ENCODE measurements at places on chromosomes 7 and 10.

- no peak for DNase-seq
Measured at GRCh38 chr10:30911303-30911863, 120.3 kb downstream of the ZNF438 start.

DNA sequence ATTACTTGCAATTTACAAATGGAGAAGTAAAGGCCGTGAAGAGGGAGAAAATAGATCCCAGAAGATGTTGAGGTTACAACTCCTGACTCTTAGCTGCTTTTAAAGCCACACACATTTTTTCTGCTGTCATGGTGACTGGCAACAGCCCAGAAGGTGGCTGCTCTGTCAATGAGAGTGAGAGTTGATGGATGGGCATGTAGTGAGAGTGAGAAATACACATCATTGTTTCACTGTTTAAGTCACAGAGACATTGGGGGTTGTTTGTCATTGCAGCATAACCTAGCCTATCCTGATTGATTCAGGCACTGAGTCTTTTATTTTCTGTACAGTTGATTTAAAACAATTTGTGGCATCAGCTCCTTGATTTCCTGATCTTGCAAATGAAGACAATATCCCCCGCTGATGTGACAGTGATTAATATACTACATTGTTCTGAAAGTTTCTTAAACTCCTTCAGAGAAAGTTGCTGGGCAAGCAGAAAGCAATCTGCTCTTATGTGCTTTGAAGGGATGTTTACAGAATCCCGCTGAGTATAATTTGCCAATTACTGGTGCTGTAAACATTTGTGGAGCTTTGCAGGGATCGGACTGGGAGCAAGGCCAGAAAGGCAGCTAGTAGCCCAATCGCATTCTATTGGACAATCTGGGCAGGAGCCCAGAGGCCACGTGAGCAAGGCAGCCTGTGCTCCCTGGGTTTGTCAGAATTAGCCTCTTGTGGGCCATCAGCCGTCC, 229.6 kb downstream of the PRPF18 start:
- no peak for DNase-seq

GRCh38 chr7:50396856-50397255, 53.3 kb downstream of the FIGNL1 start:
- DNase-seq: no peak

GRCh38 chr10:12709521-12709963, 292.0 kb downstream of the CCDC3 start:
- DNase-seq: no peak

DNA sequence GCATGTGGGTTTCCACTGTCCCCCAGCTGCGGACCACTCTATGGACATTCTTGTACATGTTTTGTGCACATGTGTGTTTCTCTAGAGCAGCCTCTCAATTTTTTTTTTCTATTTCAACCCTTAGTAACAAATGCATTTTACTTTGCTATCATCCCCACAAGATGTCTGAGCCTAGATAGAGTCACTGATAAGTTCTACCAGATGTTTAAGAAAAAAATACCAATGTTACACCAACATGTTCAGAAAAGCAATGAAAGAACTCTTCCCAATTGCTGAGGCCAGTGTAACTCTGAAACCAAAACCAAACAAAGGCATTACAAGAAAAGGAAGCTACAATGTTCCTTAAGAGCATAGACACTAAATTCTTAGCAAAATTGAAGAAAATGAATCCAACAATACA, 218.5 kb downstream of the CXCL12 start:
- DNase-seq: no peak

GRCh38 chr10:101710059-101710695, 15.2 kb upstream of the FBXW4 start:
- no peak for DNase-seq

- no peak for DNase-seq
Measured at GRCh38 chr10:117965984-117966383, 80.8 kb downstream of the RAB11FIP2 start.

GRCh38 chr7:112152186-112152585, 54.0 kb downstream of the DOCK4 start:
- no peak for DNase-seq

DNA sequence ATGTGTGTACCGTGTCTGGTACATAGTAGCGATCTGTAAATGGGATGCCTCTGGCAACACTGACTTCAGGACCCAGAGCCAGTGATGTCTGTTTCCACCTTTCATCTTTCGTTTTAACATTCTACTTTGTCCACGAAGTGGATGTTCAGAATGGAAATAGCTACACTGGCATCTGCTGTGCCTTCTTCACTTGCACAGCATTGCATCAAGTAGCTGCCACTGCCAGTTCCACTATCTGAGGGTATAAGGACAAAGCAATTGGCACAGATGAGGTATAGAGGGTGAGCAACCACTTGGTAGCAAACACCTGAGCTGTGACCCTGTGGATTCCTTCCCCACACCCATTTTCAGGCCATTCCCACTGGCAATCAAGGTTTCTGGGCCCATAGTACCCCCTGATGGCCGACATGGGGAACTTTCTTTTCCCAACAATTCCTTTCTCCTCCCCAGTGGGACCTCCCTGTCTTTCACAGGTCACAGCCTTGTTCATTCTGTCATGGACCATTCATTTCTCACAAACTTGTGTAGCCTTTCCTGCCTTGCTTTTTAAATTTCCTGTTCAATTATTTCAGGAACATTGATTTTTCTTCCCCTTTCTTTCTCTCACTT, 4.0 kb downstream of the ITGA8 start:
- DNase-seq: peak; percentile 63

- no peak for DNase-seq
Measured at GRCh38 chr7:114531326-114531725, 116.7 kb downstream of the FOXP2 start.

GRCh38 chr7:142063551-142064442, 47.7 kb upstream of the MGAM2 start:
- DNase-seq: no peak

- no peak for DNase-seq
Measured at GRCh38 chr7:82810558-82811259, 352.0 kb downstream of the PCLO start.

DNA sequence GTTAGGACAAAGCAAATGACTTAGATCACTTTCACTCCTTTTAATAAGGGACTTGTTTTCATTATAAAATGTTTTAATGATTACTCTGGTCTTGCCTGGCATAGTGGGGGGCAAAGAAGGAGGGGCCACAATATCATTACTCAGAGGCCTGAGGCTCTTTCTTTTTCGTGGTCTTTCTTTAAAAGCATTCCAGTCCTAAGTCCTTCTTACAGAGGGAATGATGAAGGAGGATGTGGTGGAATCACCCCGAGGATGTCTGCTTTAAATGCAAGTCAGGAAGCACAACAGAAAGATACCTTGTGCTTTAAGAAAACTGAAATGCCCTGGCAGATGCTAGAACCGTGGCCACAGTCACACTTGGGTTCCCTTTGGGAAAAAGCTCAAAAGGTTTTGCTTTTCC, 379.1 kb downstream of the INHBA start:
- DNase-seq: peak; percentile 90

DNA sequence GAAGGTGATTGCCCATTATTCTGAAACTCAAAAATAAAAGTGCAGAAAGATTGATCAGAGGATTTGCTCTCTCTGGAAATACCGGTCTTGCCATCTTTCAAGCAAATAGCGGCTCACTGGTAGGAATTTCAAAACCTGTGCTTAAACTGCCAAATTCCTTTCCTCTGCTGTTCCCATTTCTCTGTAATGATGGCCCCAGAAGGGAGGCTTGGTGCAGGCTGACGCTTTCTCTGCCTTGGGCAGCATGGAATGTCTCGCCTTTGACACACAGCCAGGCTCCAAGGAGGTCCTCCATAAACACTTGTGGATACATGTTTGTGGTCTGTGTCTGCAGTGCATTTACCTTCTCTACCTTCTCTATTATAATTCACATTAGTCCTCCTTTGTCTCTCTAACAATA, 146.8 kb downstream of the HIBADH start:
- peak; percentile 95 for DNase-seq

GRCh38 chr7:68321776-68322496, 1276.3 kb upstream of the AUTS2 start:
- no peak for DNase-seq

DNA sequence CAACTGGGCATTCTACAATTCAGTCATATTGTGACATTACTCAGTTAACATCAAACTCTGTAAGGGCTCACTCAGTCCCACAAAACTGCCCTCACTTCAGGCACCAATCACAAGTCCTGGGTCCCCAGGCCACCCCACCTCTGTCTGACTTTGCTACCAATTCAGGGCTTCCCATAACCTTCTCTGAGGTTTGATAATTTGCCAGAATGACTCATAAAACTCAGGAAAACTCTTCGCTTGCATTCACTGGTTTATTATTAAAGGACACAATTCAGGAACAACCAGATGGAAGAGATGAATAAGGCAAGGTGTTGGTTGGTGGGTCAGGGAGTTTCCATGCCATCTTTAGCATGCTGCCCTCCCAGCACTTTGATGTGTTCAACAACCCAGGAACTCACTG, 41.3 kb downstream of the AVL9 start:
- no peak for DNase-seq

DNA sequence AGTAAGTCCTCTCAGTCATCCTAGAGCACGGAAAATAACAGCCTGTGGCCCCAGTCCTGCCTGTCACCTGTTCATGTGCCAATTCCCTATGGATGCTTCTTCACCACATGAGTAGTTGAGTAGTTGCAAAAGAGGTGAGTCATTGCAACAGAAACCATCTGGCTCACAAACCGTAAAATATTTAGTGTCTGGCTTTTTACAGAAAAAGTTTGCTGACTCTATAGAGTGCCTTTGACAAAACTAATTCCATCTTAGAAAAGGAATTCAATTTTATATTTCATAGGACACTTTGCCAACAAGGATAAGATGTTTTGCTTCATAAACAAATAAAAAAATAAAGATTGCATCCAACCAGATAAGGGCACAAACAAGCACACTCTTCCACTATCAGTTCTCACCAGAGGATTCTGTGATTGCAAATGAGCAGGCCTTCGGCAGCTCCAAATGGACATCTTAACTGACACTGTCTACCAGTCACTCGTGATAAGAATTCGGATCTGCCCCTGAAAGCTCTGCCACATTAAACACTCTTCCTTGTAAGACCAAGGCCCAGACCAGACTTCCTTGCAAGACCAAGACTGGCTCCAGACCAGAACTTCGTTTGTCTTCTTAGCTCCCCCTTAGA, 242.7 kb upstream of the SEMA3C start:
- DNase-seq: peak; percentile 92

DNA sequence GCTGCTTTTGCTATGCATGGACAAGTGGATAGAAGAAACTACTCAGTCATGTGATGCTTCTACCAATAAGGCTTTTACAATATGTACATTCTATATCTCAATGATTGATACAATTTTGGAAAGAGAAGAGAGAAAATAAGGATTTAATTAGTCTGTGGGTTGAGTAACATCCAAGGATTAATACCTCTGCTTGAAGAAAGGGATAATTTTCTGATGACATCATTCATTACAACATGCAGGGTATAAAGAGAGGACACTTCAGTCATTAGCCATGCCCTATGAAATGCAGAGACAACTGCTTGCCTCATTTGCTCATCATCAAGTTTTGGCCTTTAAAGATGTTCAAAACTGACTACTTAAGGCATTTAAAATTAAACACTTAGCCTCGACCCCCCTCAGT, 237.3 kb downstream of the AHR start:
- no peak for DNase-seq

DNA sequence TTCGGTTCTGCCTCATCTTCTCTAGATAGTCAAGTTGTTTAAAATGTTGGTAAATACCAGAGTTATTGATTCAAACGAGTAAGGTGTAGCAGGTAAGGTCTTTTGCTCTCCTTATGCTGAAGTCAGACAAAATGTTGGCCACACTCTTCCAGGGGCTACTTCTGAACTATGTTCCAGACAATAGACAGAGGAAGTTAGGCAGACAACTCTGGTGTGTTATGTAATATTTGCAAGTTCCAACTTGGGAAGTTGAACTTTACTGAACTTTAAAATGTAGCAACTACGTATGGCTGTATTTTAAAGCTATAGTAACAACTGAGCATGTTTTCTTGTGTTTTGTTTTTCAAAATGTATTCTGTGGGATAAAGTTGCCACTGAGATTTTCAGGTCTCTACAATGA, 125.7 kb upstream of the NEBL start:
- no peak for DNase-seq

DNA sequence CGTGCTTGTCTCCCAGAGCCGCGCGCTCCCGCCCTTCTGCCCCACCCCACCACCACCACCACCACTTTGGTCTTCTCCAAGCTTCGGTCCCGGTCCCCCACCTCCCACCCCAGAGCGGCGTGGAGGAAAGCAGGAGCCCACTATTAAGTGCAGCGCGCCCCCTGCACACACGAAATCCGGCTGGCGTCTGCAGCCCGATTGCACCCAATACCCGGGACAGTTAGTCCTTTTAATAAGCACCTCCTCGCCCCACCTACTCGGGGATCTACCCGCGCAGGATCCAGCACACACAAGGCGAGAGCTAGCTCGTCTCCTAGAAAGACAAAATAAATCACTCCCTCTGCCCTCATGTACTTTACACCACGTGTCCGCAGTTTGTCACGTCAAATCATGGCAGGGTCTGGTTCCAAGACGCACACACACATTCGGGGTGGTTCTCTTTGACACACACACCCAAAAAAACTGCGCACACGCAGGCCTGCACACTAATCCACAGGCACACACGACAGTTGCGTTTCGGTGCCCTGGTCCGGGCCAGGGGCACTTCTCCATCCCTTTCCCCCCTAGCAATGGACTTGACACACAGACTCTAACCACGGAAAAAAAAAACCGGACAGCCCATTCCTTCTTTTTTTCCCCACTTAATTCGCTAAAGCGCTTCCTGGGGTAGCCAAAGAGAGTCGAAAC, 1.6 kb downstream of the SFMBT2 start:
- peak; percentile 59 for DNase-seq

- DNase-seq: no peak
Measured at GRCh38 chr7:71198887-71199286, 66.9 kb downstream of the GALNT17 start.

GRCh38 chr7:106053109-106053508, 59.0 kb downstream of the SYPL1 start:
- DNase-seq: peak; percentile 52

- DNase-seq: no peak
Measured at GRCh38 chr7:124799448-124799847, 33.9 kb upstream of the GPR37 start.

- no peak for DNase-seq
Measured at GRCh38 chr10:19628767-19629560, 187.3 kb upstream of the PLXDC2 start.

DNA sequence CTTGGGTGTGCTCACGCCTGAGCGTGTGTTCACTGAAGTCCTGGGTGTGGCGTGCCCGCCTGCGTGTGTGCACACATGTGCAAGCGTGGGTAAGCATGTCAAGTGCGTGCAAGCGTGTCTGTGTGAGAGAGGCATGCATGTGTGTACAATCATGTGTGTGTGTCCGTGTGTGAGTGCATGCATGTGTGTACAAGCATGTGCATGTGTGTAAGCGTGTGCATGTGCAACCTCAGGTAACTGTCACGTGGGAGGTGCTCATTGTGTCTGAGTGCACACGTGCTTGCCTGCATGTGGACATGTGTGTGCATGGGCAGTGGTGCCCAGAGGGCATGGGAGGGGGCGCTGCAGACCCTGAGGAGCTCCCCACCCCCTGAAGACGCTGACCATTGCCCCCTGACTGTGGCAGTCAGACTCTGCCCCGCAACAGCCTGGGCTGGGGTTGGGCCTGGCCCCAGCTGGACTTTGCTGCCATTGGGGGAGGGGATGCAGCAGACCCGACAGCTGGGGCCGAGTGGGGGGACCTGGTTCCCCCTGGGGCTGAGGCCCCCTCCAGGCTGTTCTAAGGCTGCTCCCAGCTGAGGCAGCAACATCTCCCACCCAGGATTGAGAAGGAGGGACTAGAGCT, 88.1 kb downstream of the UNCX start:
- no peak for DNase-seq

GRCh38 chr7:66697449-66698438, 42.8 kb upstream of the RABGEF1 start:
- no peak for DNase-seq

Data from islet precursor cell (in vitro differentiated cells).